ENCODE measurements at places on chromosomes 13 and 19. TPM values are rescaled to one million over a fixed set of nuclear protein-coding genes. Genes with fewer than 3 reads are reported as not detected.

IZUMO2 gene
- not detected for total RNA-seq

DNA sequence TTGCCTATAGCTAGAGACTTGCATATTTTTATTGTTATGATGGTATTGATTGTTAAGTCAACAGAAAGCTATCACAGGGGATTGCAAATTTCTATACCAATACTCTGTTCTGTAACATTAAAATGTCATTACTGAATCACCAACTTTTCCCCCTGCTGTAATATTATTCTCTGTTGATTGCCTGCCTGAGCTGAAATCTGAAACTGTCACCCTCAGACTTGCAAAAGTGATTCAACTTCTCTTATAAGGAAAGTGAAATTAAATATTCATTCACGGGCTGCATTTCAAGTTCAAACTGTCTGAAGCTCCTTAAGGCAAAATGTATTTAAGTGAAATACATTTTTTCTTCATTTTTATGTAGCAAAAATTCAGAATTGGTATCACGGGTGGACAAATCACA, 723.2 kb downstream of the PCDH9 start:
- no peak overlapping the region for H3K27ac ChIP-seq
- H3K4me3 ChIP-seq: no peak overlapping the region
- no peaks in the 10 kb centered on the region for H3K27me3 ChIP-seq

DNA sequence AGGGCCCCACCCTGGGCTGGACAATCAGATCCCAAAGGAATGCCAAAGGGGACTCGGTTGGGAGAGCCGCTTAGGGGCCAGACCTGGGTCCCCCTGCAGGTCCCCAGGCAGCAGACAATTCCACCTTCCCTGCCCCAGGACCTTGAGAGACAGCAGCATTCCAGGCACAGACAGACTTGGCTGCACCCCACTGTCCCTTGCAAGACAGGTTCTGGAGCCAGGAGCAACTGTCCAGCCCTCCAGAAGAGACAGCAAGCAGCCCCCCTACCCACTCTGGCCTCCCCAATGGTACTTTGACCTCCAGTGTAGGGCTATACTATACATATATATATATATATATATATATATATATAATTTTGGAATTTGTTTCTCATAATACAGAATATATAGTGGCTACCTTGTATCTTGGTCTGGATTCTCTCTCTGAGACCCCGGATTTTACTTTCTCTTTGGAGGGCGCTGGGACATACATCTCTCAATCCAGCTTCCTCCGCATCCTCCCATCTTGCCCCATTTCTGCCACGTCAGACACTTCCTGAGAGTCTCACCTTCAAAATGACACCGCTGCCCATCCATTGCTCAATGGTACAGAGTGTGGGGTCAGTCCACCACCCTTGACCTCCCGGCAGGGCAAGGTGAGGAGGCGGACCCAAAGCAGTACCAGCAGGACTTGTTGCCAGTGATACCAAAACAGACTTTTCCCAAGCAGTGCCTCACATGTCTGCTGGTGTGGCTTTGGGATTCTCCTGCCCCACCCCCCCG, 12.7 kb downstream of the SMIM24 start:
- H3K27me3 ChIP-seq: no peaks in the 10 kb centered on the region
- no peaks in the 10 kb centered on the region for H3K4me1 ChIP-seq
- no peak overlapping the region for H3K4me3 ChIP-seq
- peaks cover 4% of the 10 kb centered on the region for H3K36me3 ChIP-seq
- no peak overlapping the region for H3K27ac ChIP-seq
- DNase-seq: peak; percentile 34

SERPINE3 gene
- total RNA-seq: not detected

- no peak overlapping the region for H3K4me3 ChIP-seq
- H3K27ac ChIP-seq: no peak overlapping the region
- no peaks in the 10 kb centered on the region for H3K27me3 ChIP-seq
- no peaks in the 10 kb centered on the region for H3K4me1 ChIP-seq
- no peak for DNase-seq
Observed at GRCh38 chr13:71515744-71516038, 351.3 kb downstream of the DACH1 start.

ZSCAN1 gene
- total RNA-seq: not detected

DNA sequence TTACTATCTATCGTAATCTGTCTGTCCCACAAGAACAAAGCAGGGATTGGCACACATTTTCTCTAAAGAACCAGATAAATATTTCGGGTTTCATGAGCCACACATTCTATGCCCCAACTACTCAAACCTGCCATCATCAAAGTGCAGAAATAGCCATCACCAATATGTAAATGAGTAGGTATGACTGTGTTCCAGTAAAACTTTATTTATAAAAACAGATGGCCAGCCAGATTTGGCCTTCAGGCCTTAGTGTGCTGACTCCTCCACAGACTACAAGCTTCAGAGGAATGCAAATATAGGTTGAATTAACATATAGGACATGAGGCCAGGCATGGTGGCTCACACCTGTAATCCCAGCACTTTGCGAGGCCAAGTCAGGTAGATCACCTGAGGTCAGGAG, 8.9 kb upstream of the DNMT1 start:
- no peaks in the 10 kb centered on the region for H3K36me3 ChIP-seq
- peaks cover 6% of the 10 kb centered on the region for H3K4me1 ChIP-seq
- no peak for DNase-seq
- no peak overlapping the region for H3K27ac ChIP-seq

DNA sequence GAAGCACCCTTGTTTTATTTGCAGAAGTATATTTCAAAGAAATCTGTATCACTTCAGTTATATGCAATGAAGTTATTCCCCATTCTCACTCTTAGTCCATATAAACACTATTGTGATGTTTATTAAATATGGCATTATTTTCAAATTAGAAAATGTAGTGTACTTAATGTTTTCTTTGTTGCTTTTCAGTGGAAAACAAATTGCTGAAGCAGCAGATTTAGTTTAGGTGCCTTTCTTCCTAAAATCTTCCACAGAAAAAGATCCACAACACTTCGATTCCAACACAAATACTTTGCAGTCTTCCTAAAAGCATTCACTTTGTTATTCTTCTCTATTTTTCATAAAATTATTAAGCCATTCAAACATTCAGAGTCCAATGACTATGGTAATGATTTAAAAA, 492.1 kb upstream of the GPC6 start:
- DNase-seq: no peak
- no peak overlapping the region for H3K27ac ChIP-seq
- no peaks in the 10 kb centered on the region for H3K36me3 ChIP-seq
- H3K4me1 ChIP-seq: no peaks in the 10 kb centered on the region
- H3K4me3 ChIP-seq: no peak overlapping the region
- H3K27me3 ChIP-seq: no peaks in the 10 kb centered on the region

DNA sequence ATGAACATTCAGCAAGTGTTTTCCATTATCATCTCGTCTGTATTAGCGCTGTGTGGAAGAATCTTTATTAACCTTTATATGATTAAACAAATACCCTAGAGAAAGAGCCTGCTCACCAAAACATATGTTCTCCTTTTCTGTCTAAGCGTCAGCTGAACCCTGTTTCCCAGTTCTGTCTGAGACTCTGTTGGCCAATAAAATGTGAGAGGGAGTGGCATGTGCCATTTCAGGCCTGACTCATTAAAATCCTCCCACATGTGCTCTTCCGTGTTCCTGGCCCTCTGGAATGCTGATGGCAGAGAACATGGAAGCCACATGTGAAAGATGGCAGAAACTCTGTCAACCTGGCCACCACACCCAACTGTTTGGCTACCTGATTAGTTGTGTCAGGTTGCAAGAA, 181.9 kb upstream of the EDNRB start:
- H3K27me3 ChIP-seq: peaks cover 8% of the 10 kb centered on the region
- H3K36me3 ChIP-seq: no peaks in the 10 kb centered on the region
- no peaks in the 10 kb centered on the region for H3K4me1 ChIP-seq
- no peak overlapping the region for H3K4me3 ChIP-seq
- DNase-seq: no peak
- no peak overlapping the region for H3K27ac ChIP-seq

DNA sequence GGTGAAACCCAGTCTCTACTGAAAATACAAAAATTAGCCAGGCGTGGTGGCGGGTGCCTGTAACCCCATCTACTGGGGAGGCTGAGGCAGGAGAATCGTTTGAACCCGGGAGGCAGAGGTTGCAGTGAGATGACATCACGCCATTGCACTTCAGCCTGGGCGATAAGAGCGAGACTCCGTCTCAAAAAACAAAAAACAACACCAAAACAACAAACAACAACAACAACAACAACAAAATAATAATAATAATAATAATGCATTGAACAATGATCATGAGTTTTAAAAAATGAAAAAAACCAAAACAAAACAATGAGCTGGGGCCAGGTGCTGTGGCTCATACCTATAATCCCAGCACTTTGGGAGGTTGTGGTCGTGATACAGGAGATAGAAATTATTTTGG, 23.1 kb upstream of the HOMER3 start:
- DNase-seq: no peak
- no peak overlapping the region for H3K27ac ChIP-seq
- peaks cover 19% of the 10 kb centered on the region for H3K27me3 ChIP-seq
- H3K4me1 ChIP-seq: peaks cover 6% of the 10 kb centered on the region

DNA sequence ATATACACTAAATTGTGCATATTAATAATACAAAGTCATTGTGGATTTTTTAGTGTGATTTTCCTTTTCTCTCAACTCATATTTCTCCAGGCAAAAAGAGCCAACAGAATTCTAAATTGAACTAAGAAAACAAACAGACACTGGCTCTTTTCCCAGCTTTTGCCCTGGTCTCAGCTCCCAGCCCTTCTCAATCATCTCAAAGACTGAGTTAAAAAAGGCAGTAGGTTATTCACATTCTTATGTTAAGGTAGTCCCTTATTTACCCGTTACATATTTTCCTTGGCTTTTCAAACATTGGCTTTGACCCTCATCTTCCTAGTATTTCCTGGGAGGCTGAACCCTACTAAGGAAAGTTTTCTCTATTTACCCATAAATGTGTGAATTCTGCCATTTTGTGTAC, 753.6 kb downstream of the LIG4 start:
- H3K4me3 ChIP-seq: no peak overlapping the region
- no peak overlapping the region for H3K27ac ChIP-seq
- no peaks in the 10 kb centered on the region for H3K27me3 ChIP-seq
- no peaks in the 10 kb centered on the region for H3K4me1 ChIP-seq
- no peaks in the 10 kb centered on the region for H3K36me3 ChIP-seq

F10 gene
- not detected for total RNA-seq

DNA sequence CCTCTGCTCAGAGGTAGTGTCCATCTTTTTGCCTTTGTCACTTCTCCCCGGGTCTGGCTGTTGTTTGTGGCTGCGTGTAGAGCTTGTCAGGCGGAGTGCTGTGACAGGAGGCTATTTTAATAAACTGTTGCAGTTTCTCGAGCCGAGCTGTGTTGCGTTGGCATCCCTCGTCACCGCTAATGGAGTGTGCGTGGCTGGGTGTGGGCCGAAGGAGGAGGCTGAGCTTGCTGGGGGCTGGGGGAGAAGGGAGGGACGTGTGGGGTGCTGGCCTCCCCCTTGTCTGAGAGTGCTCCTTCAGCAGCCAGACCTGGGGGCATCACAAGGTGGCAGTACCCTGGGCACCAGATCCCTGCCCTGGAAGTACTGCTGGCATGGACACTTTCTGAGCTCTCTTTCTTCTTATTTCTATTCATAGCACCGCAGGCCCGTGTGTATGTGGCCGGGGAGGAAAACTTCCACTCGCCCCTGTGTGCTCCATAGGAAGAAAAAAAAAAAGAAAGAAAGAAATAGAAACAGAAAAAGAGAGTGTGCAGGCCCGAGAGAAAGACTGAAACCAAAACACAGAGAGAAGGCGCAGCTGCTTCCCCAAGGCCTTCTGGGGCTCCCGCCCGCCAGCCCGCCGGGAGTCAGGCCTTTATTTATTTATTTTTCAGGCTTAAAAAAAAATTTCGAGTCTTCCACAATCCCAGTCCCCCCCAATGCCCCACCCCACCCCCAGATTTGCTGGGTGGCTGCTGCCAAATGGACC, 27.0 kb downstream of the NFIX start:
- peaks cover 7% of the 10 kb centered on the region for H3K27me3 ChIP-seq
- peaks cover 8% of the 10 kb centered on the region for H3K36me3 ChIP-seq
- peaks cover 22% of the 10 kb centered on the region for H3K4me1 ChIP-seq

GRCh38 chr19:39599116-39599515, 3.2 kb upstream of the LGALS13 start:
- H3K36me3 ChIP-seq: no peaks in the 10 kb centered on the region
- DNase-seq: peak; percentile 65
- H3K27me3 ChIP-seq: peaks cover 34% of the 10 kb centered on the region

GRCh38 chr13:100112186-100112838, 23.4 kb downstream of the PCCA start:
- no peaks in the 10 kb centered on the region for H3K27me3 ChIP-seq
- H3K4me1 ChIP-seq: peaks cover 9% of the 10 kb centered on the region
- H3K27ac ChIP-seq: no peak overlapping the region
- peaks cover 8% of the 10 kb centered on the region for H3K36me3 ChIP-seq
- no peak overlapping the region for H3K4me3 ChIP-seq
- DNase-seq: no peak

PRX gene
- total RNA-seq: 1.5 TPM

DNA sequence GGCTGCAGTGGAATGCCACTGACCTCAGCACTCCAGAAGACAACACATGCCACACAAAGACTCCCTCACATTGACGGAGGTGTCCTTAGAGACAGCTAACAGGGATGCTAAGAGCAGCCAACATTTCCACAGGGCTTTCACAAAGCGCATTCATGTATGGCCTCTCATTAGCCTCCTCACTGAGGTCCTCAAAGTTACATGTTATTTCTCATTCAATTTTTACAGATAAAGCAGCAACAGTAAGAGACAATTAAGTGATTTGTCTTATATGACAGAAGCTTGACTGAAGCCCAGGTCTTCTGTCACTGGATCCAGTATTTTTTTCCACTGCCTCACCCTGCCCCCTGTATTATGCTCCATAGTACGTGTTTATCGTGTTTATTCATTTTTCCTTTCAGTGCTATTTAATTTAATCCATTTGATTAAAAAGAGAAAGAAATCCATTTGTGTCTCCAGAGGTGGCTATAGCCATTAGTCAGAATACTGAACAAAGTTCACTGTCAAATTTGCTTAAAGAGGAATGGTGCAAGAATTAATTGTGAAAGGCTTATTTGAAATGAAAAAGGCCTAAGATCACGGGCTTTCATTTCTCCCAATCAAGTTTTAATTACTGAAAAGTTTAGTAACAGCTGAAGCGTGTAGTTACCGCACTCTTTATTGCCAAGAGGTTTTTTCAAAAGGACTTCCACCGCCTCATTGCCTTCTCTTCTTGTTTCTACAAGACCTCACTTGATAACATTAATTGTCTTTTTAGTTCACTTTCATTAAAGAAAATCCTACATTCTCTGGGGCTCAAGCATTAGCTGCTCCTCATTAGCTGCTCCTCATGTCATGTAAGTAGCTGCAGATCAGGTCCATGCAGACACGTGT, 115.0 kb downstream of the COG6 start:
- DNase-seq: no peak
- H3K27ac ChIP-seq: no peak overlapping the region
- H3K4me1 ChIP-seq: no peaks in the 10 kb centered on the region
- H3K4me3 ChIP-seq: no peak overlapping the region

Measured in activated naive CD4-positive, alpha-beta T cell treated with anti-CD3 and anti-CD28 coated beads for 36 hours (primary cell).